ENCODE measurements at places on chromosomes 5 and 9.
A peak's percentile ranks its signal among the peaks of the same experiment; 100 is the strongest.

GRCh38 chr9:78021697-78022096, 9.9 kb downstream of the GNAQ start:
- DNase-seq: no peak

GRCh38 chr5:71695595-71695994, 23.5 kb upstream of the CARTPT start:
- DNase-seq: no peak

DNA sequence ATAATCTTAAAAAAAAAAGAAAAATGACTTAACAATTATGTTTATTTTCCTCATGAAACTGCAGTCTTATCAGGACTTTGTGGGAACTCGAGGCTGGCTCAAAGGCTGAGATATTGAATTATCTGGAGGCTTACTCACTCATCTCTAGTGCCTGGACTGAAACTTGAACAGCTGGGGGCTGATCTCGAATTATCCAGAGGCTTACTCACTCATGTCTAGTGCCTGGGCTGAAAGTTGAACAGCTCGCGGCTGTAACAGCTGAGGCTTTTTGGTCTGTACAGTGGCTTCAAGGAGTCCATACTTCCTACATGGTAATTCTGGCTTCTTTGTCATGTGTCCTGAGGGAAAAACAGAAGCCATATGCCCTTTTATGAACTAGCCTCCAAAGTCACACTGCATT, 371.9 kb downstream of the CETN3 start:
- no peak for DNase-seq

DNA sequence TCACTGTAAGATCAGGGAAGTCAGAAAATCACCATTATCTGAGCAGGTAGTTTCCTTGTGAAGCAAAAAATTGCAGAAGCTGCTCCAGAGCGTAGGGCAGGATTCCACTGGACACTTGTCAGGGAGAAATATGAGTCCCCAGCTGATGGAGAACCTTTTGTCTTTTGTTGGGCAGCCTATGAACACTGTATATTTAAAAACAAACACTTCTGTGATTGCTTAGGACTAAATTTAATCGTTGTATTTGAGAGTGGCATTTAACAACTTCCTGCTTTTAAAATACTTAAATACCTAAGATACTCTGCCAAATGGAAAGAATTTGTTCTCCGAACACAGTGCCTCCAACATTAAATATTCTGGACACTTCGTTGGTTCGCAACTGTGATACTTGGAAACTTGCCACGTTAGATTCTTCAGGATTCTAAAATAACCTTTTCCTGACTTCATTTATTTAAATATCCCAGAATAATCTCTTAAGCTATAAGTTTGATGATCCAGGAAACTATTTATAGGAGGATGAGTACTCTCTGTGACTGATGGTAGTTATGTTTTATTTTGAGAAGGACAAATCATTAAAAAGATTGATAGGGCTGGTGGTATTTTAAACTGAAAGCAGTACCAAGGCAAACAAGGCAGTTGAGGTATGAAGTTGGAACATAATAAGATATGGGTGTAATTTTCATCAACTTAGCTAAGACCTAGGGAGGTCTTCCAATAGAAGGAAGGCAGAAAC, 2.7 kb upstream of the HSPA4 start:
- no peak for DNase-seq

DNA sequence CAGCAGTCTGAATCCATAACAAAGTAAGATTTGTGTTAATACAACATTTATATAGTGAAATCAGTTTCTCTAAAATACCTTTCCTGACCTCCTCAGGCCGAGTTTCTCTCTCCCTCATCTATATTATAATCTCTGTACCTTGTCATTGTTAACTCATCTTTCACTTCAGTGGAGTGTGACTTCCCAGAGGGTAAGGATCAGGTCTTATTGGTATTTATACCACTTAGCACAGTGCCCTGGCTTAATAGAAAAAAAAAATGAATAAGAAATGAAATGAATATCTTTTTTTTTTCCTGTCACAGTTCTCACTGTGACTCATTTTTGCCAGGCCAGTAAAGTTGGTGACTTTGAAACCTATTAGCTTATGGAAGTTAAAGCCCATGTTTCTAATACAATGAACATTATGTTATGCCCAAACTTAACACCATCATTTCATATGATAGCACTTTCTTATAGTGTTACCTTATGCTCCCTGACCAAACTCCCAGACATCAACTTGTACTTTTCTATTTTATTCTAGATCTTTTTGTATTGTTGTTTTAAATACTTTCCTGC, 90.1 kb downstream of the NR3C1 start:
- DNase-seq: no peak

- no peak for DNase-seq
Observed at GRCh38 chr5:150016537-150016936, 16.0 kb downstream of the HMGXB3 start.

GRCh38 chr9:96719521-96719920, 58.4 kb downstream of the ZNF510 start:
- DNase-seq: no peak

DNA sequence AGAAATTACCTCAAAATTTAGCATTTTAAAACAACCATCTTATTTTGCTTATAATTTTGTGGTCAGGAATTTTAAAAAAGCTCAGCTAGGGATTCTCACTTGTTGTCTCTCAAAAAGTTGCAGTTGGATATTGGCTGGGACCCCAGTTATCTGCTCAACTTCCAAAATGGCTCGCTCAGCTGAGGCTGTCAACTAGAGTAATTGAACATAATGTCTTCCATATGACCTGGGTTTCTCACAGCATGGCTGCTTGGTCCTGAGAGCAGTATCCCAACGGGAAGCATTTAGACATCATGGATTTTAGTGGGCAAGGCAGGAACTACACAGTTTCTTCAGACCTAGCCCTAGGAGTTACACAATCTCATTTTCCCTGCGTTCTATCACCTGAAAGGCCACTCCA, 63.6 kb upstream of the SPEF2 start:
- DNase-seq: no peak

- peak; percentile 53 for DNase-seq
Observed at GRCh38 chr5:139698490-139699146, 50.5 kb downstream of the CXXC5 start.

DNA sequence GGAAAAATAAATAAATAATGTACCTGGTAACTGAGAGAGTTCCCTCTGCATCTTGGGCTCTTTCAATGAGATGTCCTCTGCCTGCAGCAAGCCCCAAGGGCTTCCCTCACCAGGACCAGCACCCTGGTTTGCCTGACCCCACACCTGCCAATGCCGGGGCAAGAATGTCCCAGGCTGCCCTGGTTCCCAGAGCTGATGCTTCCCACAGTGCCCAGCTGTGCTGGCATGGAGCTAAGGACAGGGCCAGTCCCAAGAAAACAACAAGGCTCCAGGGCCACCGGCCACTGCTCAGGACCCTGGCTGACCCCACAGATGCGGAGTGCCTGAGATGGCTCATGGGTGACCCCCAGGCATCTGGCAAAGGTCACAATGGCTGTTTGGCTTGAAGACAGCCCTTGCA, 123.5 kb downstream of the KCNIP1 start:
- DNase-seq: no peak

DNA sequence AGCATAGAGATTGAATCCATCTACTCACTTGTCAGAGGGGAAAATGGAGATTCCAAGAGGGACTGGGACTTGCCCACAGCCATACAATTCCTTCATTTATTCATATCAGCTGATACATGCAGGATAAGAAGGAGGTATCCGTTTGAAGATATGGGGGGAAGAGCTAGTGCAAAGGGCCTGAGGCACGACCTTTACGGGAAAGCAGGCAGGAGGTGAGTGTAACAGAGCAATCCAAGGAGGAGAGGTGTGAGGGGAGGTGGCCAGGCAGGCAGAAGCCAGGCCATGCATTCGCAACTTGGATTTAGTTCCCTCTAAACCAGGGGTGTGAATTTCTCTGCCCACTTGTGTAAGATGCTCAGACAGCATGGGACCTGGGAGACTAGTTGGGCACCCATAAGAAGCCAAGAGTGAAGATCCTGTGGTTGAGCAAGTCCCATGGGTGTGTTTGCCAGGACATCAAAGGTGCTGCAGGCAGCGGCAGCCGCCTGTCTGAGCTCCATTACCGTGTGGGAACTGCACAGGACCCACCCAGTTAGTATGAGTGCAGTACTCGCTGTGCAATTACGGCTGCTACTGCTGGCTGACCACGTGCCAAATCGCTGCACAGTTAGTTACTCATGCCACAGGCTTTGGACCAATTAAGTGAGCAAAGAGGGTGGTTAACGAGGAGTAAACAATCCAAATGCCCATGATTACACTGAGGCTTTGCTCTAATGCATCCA, 31.4 kb upstream of the FAT2 start:
- no peak for DNase-seq

DNA sequence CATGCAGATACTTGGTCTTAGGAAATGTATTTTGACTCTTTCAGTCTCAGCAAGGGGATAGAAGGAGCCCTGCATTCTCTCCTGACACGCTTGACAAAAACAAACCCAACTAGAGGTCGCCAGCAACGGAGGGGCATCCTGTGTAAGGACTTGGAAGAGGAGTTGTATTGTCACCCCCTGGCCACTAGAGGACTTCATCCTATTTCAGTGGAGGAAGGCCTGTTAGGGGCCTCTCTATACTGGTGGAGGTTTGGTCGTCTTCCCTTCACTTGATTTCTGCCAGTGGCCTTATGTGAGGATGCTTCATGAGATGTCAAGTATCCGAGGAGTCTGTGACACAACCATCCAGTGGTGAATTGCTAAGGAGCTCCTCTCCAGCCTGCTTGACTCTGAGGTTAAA, 122.8 kb upstream of the STC2 start:
- DNase-seq: peak; percentile 72

- peak; percentile 27 for DNase-seq
Observed at GRCh38 chr9:136399176-136400037, 563 bp downstream of the SNAPC4 start.

DNA sequence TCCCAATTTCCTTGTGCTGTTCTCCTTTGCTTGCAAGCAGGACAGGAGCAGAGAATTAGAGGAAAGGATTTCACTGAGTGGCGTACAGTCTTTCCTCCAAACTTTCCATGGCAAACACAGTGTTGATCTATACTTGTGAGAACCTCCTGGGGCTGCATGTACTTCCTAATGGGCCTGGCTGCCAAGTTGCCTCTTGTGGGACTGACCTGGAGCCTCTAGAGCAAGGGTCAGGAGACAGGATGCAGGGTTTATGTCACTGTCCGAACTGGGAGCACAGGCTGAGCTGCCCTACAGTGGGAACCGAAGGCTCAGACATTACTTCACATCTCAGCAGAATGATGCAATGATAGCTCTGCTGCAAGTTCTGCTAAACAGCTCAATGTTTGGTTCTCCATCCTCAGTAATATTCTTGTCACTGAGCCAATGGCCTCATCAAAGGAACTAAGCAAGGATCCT, 102.3 kb downstream of the ENC1 start:
- DNase-seq: no peak

DNA sequence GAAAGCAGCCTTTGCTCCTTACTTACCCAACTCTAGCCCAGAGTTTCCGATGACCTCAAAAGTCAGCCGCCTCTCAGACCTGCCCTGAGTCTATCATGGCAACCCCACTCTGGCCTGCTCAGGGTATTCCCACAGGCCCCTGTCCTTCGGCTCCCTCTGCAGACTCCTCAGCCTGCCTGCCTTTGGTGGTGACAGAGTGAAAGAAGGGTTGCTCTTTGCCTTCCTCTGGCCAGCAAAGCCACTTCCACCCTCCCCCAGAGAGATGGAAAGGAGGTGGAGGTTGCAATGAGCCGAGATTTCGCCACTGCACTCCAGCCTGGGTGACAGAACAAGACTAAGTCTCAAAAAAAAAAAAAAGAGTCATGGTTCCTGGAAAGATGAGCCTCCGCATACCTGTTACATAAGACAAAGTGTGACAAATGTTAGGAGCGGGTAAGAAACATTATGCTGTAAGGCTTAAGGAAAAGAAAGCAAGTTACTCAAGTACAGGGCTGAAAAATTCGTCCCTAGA, 2.3 kb upstream of the SMIM33 start:
- DNase-seq: no peak

DNA sequence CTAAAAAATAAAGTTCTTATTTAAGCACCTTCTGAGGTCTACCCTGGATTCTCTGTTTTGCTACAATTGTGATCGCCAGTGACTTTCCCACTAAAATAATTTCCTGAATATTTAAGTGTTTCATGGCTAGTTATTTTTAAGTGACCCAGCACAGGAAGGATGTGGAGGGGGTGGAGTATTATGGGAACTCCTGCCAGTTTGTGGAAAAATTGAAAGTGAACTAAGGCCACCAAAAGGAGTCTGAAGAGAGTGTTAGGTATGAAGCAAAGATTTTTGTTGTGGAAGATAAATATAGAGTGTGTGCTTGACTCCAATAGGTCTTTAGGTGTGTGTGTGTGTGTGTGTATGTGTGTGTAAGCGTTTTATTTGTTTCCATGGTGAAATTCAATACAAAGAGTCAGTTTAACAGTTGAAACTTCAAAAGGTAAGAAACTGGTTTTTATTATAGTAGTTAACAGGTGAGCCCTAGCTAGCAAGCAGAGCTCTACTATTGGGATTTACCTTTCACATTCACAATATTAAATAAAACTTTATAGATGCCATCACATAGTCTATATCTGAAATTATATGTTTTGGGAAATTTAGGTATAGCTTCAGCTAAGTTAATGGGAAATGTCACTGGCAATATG, 25.6 kb downstream of the RASGRF2 start:
- no peak for DNase-seq

GRCh38 chr5:55232271-55232984, 980 bp downstream of the CCNO start:
- DNase-seq: peak; percentile 16

DNA sequence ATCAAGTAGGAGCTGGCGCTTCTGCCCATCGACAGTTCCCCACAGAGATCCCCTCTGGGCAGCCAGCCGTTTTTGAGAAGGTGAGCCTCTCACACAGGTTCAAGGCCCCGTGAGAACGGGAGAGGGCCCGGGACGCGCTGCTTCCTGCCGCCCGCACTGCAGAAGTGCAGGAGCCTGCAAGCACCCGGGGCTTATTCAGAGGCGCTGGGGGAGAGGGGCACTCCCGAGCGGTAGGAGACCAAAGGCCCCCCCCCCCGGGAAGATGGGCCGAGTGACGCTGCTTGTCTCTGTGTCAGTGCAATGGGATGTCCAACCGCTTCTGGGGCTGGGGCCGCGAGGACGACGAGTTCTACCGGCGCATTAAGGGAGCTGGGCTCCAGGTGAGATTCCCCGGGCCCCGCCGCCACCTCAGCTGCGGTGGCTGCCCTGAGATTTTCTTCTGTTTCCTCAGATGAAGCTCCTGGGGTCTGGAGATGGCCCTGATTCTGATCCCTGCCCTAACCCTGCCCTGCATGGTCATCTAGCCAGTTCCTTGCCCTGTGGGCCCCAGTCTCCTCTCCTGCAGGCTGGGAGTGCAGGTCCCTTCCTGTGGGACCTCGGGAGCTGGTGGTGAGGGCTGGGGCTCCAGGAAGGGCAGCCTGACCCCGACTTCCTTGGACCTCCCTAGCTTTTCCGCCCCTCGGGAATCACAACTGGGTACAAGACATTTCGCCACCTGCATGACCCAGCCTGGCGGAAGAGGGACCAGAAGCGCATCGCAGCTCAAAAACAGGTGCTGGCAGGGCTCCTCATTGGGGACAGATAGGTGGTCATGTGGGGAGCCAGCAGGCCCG, 8.5 kb downstream of the B4GALT7 start:
- no peak for DNase-seq

- no peak for DNase-seq
Observed at GRCh38 chr9:12776513-12777055, 1.8 kb downstream of the LURAP1L start.

- DNase-seq: no peak
Observed at GRCh38 chr9:4137681-4138099, 162.2 kb downstream of the GLIS3 start.

GRCh38 chr9:90129446-90129845, 513.2 kb downstream of the DIRAS2 start:
- no peak for DNase-seq

GRCh38 chr9:110128664-110129329, 79.2 kb downstream of the C9orf152 start:
- no peak for DNase-seq

GRCh38 chr9:104855807-104856206, 72.1 kb downstream of the ABCA1 start:
- no peak for DNase-seq

Measured in HEK293T (cell line).